HL-60 (cell line): ENCODE measurements at places on chromosomes 5 and 9.

- no peak for DNase-seq
These were observed 182.7 kb downstream of the PIK3R1 start for GRCh38 chr5:68398146-68398812.

GRCh38 chr9:69945671-69946141 lies 97.9 kb upstream of the MAMDC2 start:
- peak; percentile 32 for DNase-seq

DNA sequence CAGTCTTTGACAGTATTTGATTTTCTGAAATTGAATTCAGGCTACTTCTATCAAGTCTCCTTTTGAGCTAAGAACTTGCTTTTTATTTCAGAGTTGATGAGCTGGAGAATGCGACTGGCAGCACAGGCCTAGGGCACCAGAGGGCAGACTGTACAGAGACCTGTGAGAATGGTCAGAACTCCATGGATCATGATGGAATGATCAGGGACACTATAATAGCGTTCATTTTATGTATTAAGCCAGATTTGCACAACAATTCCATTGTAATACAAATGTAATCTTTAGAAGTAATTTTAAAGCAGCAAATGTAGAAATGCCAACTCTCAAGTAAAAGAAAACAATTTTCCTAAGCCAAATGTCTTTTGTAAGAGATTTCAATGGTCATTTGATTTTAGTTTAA lies 902.4 kb downstream of the NR2F1-AS1 start:
- DNase-seq: no peak

DNA sequence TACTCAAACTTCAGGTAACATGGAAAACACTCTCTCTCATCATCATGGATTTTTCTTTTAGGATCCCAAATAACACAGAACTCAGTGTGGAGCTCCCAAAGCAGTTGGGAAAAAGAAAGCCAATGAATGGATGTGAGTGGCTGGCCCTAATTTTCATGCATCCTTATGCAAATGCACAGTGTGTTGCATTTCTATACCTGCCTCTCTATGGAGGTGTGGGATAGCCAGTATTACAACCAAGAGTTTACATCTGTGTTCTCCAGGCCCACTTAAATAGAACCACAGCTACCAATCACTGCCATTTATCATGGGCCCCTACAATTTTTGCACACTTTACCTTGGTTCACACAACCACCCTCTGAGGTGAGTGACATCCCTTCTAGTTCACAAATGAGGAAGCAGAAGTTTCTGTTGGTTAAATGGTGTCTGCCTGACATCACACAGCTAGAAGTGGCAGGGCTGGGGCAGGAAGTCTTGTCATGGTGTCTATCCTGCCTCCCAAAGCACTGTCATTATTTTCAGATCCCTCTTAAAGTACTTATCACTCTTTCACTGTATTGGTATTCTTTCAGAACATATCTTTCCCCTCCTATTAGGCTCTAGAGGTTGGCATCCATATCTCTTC lies 17.3 kb downstream of the MAMDC2 start:
- peak; percentile 18 for DNase-seq

GRCh38 chr9:71072587-71072986 lies 48.8 kb downstream of the TRPM3 start:
- DNase-seq: no peak

GRCh38 chr5:125778791-125779190 lies 644.4 kb upstream of the GRAMD2B start:
- no peak for DNase-seq

DNA sequence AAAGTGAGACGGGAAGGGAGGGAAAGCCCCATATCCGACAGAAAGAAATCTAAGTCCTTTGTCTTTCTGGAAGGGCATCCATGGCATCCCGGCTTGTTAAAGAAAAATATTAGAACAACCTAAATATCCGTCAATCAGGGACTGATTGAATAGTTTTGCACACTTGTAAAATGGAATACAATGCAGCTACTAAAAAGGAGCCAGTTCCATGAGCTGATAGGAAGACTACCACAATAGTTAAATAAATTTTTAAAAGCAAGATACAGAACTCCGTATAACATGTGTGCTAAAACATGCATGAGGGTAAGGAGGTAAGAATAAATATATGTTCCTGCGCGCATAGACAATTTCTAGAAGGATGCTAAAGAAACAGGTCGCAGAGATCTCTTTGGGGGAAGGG lies 12.8 kb upstream of the GNPDA1 start:
- no peak for DNase-seq

GRCh38 chr5:93294199-93294598 lies 286.8 kb downstream of the NR2F1-AS1 start:
- no peak for DNase-seq

DNA sequence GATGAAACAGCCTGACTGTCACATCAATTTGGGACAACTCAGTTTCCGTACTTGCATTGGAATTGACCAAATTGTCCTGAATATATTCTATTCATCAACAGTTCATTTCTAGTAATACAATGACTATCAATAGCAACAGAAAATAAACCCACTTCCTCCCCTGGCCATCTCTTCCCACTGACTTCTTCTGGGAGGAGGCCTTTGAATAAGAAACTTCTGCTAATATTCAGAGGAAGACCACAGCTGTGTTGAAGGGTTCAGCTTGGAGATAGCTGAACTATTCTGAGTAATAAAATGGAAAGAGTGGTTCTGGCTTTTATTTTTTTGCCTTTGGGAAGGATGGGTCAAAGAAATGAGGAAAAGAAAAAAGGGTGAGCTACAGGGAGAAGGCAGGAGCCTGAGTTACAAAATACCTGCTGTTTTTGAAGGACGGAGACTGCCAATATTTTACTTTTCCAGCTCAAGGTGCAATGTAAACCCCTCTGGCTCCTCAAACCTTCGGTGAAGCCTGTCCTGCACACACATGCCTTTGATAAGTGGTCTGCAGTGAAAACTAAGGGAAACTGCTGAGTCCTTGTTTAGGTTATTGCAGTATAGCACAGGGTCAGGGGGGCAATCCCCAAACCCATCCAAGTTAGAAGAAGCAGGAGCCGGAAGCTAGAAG lies 29.9 kb downstream of the FYB1 start:
- DNase-seq: no peak

DNA sequence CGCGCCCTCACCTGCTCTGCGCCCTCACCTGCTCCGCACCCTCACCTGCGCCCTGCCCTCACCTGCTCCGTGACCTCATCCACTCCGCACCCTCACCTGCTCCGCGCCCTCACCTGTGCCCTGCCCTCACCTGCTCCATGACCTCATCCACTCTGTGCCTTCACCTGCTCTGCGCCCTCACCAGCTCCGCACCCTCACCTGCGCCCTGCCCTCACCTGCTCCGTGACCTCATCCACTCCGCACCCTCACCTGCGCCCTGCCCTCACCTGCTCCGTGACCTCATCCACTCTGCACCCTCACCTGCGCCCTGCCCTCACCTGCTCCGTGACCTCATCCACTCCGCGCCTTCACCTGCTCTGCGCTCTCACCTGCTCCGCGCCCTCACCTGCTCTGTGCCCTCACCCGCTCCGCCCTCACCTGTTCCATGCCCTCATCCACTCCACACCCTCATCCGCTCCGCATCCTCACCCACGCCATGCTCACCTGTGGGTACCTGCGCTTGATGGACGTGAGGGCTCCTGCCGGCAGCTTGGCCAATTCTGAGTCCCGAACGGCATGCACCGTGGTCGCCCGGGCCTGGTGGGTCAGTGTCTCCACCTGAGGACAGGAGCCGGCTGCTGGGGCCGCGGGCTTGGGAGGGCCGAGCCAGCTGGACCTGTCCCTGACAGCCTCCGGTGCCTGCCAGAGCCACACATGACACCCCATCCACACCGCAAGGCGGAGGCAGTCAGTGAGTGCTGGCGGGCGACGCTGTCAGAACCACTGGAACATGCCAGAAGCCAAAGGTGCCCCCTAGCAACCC lies 35.6 kb upstream of the NSMF start:
- no peak for DNase-seq

DNA sequence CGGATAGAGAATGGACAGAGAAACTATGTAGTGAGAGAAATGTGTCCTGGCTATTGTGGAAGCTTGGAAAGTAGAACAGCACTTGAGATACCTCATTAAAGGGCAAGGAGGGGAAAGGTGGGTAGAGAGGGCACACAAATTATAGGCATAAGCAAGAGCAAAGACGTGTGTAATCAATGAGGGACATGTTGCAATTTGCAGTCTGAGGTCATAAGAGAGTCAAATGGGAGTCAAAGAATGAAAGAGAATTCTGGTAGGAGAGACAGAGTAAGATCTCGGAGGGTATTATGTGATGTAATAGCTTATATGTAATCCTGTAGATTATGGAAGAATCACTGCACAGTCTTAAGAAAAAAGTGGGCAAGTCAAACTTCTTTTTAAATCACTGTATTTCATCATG lies 312.0 kb upstream of the RGMB start:
- DNase-seq: no peak

GRCh38 chr9:35318741-35319140 lies 156.9 kb downstream of the UNC13B start:
- no peak for DNase-seq

GRCh38 chr9:135976944-135977343 lies 15.8 kb upstream of the UBAC1 start:
- DNase-seq: no peak

DNA sequence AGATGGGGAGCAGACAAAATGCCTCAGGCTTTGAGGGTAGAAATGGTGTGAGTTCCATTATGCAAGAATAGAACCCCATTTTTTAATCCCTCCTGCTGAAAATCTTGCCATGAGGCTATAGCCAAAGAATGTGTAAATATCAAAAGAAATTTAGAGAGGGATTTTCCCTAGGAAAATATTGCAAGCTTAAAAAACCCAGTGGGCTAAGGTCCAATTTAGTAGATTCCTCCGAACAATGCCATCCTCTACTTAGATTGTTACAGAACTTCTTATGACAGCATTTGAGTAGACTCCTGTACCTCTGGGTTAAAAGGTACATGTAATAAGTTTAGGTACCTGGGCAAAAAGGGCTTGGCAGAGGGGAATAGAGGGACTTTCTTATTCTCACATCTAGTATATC lies 138.4 kb downstream of the GHR start:
- no peak for DNase-seq

DNA sequence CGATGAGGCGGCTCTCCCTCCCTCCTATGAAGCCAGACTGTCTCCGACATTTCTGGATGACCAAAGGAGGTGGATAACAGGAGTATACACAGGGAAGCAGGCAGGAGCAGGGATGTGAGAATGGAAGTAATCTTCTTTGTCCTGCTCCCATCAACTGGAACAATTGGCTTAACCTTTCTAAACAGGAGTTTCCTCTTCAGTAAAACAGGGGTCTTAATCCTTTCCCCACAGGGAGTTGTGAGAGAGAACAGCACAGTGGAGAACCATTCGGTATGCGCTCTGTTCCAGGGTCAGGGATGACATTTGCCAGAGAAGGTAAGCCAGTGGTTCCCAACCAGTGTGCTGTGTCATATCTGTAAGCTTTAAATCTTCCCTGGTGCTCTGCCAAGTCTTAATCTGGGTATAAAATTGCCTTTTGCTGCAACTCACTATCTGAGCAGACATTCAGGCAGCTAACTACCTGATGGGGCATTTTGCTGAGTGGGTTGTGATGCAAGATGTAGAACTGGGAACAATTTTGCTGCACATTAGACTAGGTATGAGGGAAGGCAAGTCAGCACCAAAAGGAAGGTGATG lies 294.8 kb upstream of the KIF2A start:
- no peak for DNase-seq

GRCh38 chr5:38509185-38509584 lies 47.3 kb downstream of the LIFR start:
- no peak for DNase-seq

DNA sequence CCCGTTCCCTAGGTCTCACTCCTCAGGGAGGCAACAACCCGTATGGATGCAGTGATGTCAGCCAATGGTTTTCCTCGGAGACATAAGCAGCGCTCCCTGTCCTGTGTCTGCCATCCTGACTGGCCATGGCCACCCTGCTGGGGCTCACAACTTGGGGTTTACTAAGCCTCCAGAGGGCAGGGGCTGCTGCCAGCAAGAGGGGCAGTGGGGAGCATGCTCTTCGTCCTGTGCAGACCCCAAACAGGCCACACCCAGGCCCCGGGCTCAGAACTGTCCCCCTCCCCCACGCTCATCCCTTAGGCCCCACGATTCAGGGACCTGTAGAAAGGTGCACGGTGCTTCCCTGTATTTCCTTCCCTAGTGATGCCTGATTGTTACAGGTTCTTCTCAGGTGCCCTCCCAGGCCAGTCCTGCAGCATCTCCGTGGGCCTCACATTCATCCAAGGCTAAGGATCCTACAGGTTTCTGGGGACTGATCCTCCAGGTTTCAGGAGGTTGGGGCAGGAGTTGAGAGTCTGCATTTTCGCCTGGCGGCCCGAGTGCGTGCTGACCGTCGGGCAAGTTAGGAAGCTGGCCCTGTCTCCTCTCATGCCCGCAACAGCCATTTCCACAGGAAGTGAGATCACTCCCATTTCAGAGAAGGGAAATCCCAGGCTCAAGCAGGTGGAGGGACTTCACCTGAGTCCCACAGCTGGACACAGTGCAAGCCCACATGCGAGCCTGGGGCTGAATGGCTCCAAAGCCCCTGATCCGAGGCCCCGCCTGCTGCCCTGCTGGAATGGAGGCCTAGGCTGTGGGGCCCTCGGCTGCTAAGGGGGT lies 217.6 kb downstream of the ROR2 start:
- no peak for DNase-seq

GRCh38 chr9:128568470-128569078 lies 16.2 kb downstream of the SPTAN1 start:
- DNase-seq: no peak

- peak; percentile 56 for DNase-seq
These were observed 100.3 kb downstream of the GCNT1 start for GRCh38 chr9:76559286-76559685.

DNA sequence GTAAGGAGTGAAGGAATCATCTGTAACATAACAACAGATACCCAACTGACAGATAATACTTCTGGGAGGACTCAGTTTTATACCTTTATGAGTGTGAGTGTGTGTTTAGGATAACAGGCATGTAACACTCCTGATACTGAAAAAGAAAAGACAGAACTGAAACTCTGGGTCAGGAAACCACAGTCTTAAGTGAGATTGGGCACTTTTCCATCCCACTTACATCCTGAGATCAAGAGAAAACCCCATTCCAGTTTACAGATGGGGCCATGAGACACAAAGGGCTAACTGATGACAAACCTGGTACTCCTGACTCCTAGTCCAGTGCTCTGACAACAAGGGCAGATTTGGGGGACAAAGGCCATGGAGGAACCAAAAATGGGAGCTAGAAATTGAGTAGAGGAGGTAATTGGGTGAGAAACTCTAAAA lies 18.0 kb downstream of the IL5 start:
- DNase-seq: no peak

GRCh38 chr9:70020991-70021571 lies 22.6 kb upstream of the MAMDC2 start:
- no peak for DNase-seq

- no peak for DNase-seq
These were observed 11.8 kb downstream of the FAM163B start for GRCh38 chr9:133597316-133597957.

- DNase-seq: no peak
These were observed 84.9 kb upstream of the ANKRD55 start for GRCh38 chr5:56317923-56318561.

GRCh38 chr9:27304521-27304920 lies 7.6 kb upstream of the EQTN start:
- no peak for DNase-seq
